ENCODE measurements at places on chromosomes 2 and 18.

DNA sequence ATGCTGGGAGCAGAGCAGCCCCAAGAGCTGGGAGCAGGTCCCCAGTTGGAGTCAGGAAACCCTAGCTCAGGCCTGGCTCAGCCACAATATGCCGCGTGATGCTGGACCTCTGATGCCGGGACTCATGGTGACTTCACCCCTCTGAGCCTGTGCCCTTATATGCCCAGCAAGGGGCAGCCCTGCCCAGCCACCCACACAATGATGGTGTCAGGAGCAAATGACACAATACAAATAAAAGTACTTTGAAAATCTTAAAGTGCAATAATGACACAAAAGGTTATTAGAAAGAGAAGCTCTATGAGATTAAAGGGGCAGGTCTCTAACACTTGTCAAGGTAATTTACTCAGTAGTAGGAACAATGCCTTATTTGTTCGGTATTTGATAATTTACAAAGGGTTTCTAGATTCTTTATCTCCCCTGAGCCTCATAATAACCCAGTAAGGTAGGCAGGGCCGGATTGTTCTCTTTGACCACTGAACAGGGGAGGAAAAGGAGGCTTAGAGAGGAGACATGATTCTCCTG is 18.3 kb upstream of the KIF3C start:
- DNase-seq = no peak

- no peak for DNase-seq
Observed at GRCh38 chr2:125684932-125685331, 971.0 kb upstream of the GYPC start.

DNA sequence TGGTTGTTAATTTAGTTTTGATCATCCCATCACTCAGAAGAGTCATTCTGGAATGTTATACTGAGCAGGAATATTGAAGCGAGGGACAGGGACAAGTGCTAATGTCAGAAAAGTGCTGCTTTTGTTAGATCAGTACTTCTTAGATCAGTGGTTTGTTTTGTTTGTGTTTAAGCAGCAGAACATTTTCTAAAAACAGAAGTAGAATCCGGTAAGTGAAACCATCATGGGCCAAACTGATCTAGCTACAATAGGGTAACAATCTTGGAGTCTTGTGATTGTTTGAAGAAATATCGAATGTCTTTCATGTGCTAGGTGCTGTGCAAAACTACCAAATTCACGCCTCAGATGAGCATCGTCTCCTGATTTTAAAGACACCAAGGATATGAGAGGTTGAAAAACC is 45.1 kb upstream of the SEC11C start:
- DNase-seq = no peak

GRCh38 chr2:181585732-181586131 is 71.2 kb downstream of the CERKL start:
- DNase-seq = no peak

GRCh38 chr18:48227206-48227605 is 182.0 kb downstream of the ZBTB7C start:
- DNase-seq = no peak

DNA sequence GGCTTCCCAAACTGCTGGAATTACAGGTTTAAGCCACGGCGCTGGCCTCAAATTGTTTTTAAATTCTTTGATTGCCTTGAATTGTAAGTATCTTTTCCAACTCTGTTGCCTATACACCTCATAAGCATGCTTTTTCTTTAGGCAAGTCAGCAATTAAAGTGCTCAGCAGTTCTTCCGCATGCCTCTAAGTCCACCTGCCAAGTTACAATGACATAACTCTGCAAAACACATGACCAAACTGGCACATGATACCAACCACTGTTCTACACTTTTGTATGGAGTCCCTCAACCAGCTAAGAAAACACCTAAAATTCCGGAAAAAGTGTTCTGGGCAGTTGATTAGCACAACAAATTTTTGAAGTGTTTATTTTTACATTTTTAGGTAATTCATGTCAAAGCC is 5.1 kb downstream of the TXNL4A start:
- DNase-seq = no peak

- no peak for DNase-seq
Observed at GRCh38 chr2:173355866-173356508, 1.3 kb downstream of the CDCA7 start.

DNA sequence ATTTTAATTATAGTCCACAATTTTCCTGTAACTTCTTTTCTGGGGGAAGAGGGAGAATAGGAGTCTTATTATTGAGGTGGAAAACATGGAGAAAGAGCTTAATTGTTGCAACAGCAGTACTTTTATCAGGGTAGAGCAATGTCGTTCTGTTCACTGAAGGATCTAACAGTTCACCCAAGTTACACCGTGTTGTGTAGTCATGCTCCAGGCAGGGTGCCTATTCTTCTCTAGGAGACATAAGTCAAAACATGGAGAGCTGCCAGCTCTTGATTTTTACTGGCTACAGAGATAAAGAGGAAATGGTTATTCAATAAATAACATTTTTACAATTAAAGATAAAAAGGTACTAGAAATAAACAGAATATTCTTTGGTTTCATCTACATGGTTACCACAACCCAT is 594.3 kb upstream of the NETO1 start:
- DNase-seq = no peak

GRCh38 chr2:23616630-23617029 is 231.7 kb downstream of the KLHL29 start:
- no peak for DNase-seq

GRCh38 chr2:62383846-62384245 is 122.1 kb downstream of the TMEM17 start:
- DNase-seq = no peak

DNA sequence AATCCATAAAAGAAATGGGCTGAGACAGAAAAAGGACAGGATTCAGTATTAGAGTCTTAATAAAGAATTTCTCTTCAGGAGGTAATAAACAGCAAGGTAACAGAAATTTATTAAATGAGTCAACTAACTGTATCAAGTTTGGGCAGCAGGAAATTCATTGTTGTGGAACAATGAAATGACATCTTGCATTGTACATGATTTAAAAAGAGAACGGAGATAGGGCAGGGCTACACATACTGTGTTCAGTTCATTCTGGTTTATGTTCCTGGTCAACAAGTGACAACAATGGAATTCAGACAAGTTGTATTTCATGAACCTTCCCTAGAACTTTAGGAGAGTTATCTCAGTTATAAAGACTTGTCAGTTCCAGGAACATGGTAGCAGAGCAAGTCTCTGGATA is 961.3 kb downstream of the SOCS6 start:
- no peak for DNase-seq

- no peak for DNase-seq
Observed at GRCh38 chr2:81206216-81206615, 901.7 kb upstream of the LRRTM1 start.

- DNase-seq = no peak
Observed at GRCh38 chr2:176621350-176621749, 352.1 kb downstream of the MTX2 start.

DNA sequence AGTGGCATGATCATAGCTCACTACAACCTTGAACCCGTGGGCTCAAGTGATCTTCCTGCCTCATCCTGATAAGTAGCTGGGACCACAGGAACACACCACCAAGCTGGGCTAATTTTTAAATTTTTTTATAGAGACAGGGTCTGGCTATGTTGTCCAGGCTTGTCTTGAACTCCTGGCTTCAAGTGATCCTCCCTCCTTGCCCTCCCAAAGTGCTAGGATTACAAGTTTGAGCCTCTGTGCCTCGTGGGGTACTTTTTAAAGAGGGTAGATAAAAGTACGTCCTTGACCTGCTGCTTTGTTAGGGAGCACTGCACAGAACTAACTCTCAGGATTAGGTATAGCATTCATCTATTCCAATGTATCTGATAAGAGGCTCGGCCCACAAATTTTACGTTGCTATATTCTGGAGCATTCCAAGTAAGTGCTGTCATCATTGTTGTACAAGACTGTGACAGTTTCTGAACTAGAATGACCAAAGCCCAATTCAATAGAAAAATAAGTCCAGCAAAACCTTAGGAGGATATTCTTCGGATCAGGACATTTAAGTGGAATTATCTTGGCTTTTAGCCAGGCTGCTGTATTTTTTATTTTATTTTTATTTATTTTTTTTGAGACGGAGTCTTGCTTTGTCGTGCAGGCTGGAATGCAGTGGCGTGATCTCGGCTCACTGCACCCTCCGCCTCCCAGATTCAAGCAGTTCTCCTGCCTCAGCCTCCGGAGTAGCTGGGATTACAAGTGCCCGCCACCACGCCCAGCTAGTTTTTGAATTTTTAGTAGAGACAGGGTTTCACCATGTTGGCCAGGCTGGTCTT is 4.1 kb downstream of the MTCL1 start:
- no peak for DNase-seq

DNA sequence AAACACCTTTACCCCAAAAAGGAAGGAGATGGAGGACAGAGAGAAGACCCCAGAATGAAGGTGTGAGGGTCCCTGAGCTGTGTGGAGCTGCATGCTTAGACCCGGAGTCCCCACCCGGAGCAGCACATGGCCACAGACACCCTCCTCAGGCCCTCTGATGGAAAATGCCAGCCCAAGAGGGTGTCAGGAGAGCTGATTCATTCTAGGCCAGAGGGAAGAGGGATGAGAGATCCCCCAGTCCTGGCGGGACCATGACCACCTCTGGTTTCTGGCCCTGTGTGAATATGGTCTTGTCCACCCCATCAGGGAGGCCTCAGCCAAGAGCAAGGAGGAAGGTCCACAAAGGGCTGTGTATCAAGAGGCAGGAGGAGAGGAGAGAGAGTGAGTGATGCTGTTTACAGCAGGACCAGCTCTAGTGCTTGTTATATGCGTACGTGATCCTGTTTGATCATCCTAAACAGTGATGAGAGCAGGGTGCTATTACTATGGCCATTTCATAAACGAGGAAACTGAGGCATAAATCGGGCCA is 186.6 kb upstream of the HAAO start:
- DNase-seq = no peak

- DNase-seq = no peak
Observed at GRCh38 chr2:111624411-111625156, 259.4 kb downstream of the ANAPC1 start.

- DNase-seq = no peak
Observed at GRCh38 chr2:191991442-191991841, 144.6 kb upstream of the CAVIN2 start.

DNA sequence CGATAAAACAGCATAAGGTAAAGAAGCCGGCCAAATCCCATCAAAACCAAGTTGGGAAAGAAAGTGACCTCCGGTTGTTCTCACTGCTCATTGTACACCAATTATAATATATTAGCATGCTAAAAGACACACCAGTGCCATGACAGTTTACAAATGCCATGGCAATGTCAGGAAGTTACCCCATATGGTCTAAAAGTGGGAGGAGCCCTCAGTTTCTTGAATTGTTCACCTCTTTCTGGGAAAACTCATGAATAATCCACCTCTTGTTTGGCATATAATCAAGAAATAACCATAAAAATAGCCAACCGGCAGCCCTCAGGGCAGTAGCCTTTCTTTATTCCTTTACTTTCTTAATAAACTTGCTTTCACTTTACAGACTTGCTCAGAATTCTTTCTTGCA is 544.9 kb upstream of the SETBP1 start:
- DNase-seq = no peak

GRCh38 chr2:33030326-33030725 is 83.6 kb downstream of the LTBP1 start:
- DNase-seq = no peak

- DNase-seq = no peak
Observed at GRCh38 chr2:191811807-191812602, 34.9 kb downstream of the CAVIN2 start.

- no peak for DNase-seq
Observed at GRCh38 chr2:191351921-191352320, 106.7 kb downstream of the MYO1B start.

- DNase-seq = no peak
Observed at GRCh38 chr2:47818777-47819176, 35.8 kb downstream of the MSH6 start.

DNA sequence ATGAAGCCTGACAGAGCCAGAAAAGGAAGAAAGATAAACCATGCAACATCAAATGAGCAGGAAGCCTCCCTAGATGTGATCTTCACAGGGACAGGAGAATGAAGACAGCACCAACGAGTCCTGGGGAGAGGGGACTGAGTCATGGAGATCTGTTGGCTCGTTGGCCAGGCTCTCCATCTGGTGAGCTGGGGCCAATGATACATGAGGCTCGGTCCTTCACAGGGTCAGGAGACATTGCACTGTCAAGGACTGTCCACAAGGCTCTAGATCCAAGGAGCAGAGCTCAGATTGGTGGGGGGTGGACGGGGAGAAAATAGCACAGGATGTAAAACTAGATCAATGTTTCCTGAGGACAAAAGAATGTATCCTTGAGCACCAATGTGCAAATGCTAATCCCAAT is 735 bp downstream of the CD207 start:
- no peak for DNase-seq

DNA sequence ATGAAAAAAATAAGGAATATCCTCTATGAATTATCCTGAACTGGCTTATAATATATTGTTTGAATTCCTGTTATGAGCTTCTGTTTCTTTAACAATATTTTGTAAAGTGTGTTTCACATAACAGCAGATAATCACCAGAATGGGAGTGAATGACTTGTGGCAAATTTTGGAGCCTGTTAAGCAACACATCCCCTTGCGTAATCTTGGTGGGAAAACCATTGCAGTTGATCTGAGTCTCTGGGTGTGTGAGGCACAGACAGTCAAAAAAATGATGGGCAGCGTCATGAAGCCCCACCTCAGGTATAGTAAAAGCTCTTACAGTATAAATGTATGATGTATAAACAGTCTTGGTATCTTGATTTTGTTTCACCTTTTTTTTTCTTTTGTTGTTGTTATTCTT is 5.9 kb downstream of the GEN1 start:
- no peak for DNase-seq

All from T-helper 22 cell (primary cell).